ENCODE measurements at places on chromosomes 11 and 22. TPM values are rescaled to one million over a fixed set of nuclear protein-coding genes. Genes with fewer than 3 reads are reported as not detected.

The SERHL2 gene
- total RNA-seq, result 1.6 TPM

The APOL5 gene
- total RNA-seq, result not detected

The CDKN1C gene
- 4.6 TPM for total RNA-seq

The PI4KA gene
- total RNA-seq, result 54.3 TPM

The SIPA1 gene
- 86.9 TPM for total RNA-seq

The CABP4 gene
- not detected for total RNA-seq

The MIOX gene
- total RNA-seq, result 0.23 TPM

The SLC25A45 gene
- total RNA-seq, result 9.8 TPM

The SYCE3 gene
- total RNA-seq, result not detected

DNA sequence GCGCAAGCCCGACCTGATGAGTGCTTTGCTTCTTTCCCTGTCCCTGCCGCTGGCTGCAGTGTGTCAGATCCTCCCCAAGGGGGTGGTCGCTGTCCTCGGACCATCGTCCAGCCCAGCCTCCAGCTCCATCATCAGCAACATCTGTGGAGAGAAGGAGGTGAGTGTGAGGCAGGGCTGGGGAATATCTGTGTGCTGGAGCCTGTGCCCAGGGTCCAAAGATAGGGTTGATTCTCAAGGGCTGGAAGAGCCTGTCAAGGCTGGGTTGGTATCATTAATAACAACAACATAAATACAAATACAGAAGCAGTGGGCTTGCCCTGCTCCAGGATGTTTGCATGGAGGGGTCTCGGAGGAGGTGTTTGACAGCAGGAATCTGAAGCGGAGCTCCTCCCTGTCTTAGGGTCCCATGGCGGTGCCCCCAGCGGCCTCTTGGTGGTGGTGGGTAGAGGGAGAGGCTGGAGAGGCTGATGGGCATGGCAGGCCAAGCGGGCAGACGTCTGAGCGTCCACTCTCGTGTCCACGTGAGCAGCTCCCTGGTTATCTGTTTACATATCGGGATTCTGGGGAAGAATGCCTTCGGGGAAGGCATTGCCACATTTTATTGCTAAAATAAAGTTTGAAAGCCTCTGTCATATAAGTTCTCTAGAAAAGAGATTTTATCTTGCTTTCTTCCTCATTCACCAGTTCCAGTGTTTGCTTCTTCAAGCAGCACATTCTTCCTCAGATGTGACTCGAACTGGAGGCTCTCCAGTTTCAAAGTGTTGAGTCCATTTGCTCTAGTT is 208.4 kb upstream of the TBCEL start:
- no peak for DNase-seq

DNA sequence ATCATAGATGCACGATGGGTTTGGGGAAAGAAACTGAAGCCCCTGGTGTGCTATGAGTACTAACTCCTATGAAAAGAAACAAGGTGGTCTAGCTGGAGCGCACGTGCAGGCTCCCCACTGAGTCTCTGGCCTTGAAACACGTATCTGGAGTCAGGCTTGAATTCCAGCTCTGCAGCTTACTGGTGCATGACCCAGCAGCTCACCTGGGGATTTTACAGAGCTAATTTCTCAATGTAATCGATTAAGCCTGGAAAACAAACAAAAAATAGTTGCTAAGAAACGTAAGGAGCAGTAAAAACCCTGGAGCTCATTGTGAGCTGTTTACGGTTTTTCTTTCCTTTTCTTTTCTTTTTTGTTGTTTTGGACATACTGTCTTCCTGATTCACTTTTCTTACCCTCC is 12.3 kb downstream of the KCNJ1 start:
- DNase-seq, result no peak

DNA sequence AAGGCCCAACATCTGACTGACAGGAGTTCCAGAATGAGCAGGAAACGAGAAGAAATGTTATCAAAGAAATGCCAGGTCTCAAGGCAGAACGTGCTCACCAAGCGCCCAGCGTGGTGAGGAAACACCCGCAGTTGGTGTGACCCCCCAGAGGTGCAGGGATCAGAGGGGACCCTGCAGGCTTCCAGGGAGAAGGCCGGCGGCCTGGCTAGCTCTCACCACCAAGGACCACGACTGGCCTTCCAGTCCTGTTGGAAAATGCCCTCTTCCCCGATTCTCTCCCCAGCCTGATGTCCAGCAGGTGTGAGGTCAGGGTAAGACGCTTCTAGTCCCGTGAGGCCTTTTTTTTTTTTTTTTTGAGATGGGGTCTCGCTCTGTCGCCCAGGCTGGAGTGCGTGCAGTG is 189.1 kb downstream of the IGLL1 start:
- no peak for DNase-seq

DNA sequence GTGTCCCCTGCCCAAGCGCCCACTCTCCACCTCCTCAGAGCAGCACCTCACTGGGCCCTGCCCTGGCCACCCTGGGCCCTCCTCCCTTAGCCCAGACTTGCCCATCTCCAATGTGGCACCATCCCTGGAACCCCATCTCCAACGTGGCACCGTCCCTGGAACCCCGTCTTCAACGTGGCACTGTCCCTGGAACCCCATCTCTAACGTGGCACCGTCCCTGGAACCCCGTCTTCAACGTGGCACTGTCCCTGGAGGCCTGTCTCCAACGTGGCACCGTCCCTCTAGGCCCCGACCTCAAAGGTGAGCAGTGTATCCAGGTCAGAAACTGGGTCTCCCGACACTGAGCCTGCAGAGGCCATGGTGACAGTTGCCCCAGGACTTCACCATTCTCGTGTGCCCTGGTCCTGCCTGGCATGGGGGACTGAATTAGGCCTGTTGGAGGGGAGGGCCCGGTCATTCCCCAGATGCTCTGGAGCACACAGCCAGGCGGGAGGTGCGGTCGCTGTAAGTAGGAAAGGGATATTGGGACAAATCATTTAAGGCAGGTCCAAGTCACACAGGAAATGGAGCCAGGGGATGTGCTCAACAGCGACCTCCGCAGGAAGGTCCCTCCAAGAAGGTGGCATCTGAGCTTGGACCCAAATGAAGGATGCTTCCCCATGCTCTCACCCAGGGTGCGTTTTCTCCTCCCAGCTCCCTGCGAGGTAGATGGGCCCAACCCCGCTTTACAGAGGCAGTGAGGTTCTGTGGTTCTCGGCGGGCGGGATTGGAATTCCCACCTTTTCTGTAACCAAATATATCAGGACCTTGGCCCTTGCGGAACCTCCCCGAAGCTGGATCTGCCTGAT is 2.4 kb upstream of the CTSD start:
- no peak for DNase-seq

Measured in Panc1 (cell line).